ENCODE measurements at places on chromosomes 16 and 17. TPM values are rescaled to one million over a fixed set of nuclear protein-coding genes. Genes with fewer than 3 reads are reported as not detected.

DNA sequence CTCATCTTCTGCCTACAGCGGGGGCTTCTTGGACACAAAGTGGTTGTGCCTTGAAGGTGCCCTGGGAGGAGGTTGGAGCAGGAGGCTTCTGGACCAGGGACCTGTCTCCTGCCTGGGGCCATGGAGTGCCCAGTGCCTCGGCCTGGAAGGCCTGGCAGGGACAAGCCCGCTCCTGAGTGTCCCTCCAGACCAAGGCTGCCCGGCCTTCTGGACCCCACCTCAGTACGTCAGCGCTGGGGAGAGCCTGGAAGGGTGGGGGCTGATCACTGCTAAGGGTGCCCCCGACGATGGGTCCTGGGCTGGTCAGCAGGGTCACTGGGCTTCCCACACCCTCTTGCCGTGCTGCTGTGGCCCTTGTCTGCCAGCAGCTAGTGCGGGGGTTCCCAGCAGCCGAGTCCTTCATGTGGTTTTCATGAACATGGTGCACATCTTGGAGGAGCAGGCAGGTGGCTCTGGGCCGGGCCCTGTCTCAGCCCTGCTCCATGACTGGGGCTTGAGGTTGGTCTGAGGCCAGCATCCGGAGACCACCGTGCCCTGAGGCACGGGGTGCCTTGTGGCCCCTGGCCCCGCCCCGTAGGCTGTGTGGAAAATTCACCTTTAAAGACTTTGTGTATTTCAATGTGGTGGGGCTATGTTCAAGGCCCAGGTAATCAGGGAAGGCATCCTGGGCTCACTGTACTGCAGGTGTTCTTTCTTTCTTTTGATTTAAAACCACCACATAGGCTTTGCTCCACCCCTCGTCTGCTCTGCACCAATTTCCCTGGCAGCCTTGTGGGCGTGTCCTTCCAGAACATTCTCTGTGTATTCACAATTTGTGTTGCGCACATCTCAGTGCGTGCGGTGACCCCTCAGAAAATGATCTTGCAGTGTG lies 22.4 kb downstream of the MGRN1 start:
- no peak for DNase-seq

- DNase-seq, result no peak
Observed at GRCh38 chr17:36136439-36136838, 32.8 kb downstream of the CCL4 start.

DNA sequence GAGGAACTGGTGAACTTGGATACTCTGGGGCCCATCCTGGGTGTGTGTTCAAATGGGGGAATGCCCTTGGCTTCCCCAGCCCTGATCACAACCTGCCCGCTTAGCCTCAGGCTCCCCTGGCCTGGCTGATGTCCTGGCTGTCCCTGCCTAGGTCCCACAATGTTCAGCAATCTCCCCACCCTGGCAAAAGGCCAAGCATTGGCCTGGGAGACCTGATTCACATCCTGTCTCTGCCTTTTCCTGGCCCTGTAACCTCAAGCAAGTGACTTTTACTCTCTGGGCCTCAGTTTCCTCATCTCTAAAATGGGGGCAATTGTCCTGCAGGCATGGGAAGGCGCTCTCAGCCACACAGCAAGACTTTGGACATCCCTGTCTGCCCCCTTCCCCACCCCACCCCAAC lies 14.4 kb downstream of the CPNE2 start:
- DNase-seq, result peak; percentile 30

- DNase-seq, result no peak
Observed at GRCh38 chr17:57273490-57273889, 17.2 kb downstream of the MSI2 start.

- DNase-seq, result no peak
Observed at GRCh38 chr16:57607676-57608461, 20.6 kb upstream of the ADGRG1 start.

- no peak for DNase-seq
Observed at GRCh38 chr17:14604591-14605266, 303.8 kb downstream of the HS3ST3B1 start.

DNA sequence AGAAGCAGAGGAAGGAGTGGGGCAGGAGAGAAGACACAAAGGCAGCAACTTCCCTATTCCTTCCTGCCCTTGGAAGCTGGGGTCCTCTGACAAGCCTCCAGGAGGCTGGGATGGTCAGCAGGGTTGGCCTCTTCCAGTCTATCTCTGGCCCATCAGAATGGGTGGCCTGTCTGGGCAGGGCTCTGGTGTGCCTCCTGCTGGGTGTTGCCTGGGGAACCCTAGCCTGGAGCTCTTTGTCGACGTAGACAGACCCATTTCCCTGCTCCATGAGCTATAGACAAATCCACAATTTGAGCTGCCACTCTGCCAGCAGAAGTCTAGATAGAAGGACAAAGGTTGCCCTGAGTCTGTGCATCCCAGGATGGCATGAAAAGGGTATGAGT lies 11.4 kb downstream of the IGFBP4 start:
- no peak for DNase-seq

- no peak for DNase-seq
Observed at GRCh38 chr17:4827399-4827798, 5.7 kb upstream of the MINK1 start.

DNA sequence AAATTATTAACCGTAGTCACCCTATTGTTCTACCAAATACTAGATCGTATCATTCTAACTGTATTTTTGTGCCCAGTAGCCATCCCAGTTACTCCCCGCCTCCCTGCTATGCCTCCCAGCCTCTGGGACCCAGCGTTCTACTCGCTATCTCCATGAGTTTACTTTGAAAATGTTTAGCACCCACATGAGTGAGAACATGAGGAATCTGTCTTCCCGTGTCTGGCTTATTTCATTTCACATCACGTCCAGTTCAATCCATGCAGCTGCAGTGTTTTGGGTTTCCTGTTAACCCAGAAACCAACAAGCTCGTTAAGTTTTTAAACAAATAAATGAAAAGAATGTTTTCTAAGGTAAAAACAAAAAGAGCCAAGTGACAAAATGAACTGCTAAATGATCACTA lies 82.1 kb downstream of the VPS53 start:
- no peak for DNase-seq

GRCh38 chr17:5011928-5012327 lies 14.2 kb downstream of the KIF1C start:
- peak; percentile 90 for DNase-seq

GRCh38 chr16:79493911-79494310 lies 106.6 kb downstream of the MAF start:
- DNase-seq, result no peak

DNA sequence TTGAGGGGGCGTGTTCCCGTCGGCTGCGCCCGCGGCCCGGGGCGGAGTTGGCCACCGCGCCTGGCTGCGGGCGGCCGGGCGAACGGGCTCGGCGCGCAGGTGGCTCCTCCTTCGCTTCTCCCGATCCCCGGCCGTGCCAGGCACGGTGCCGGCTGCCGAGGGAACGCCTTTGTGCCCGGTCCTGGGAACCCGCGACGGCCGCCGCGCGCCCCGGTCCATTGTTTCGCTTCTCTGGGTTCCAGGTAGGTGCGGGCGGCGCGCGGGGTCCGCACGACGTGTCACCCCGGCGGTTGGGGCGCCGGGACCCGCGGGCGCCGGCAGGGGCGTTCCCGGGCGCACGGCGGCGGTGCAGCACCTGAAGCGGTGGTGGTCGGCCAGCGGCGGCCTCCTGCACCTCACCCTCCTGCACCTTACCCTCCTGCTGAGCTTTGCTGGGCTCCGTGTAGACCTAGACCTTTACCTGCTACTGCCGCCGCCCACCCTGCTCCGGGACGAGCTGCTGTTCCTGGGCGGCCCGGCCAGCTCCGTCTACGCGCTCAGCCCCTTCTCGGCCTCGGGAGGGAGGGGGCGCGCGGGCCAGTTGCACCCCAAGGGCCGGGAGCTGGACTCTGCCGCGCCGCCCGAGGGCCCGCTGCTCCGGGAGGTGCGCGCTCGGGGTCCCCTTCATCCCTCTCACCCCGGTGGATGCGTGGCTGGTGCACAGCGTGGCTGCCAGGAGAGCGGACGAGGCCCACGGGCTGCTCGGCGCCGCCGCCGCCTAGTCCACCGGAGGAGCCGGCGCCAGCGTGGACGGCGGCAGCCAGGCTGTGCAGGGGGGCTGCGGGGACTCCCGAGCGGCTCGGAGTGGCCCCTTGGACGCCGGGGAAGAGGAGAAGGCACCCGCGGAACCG lies 99.9 kb downstream of the EFCAB13 start:
- peak; percentile 13 for DNase-seq

DNA sequence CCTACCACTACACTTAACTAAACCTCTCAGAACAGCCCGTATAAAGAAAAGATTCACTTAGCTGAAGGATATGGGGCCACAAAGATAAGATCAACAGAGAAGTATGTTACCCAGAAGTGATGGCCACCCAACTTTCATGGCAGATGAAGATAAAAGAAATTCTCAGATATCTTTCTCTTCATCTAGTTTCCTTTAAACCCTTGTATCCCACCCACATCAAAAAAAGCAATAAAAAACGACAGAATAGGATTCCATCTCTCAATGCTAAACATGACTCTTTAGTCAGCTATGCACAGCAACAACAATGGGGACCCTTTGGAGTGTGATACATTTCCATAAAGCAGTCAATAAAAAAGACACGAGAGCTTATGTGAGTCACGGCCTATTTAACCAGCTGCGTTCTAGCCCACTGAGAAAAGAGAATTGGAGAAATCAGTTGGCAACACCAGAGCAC lies 86.6 kb downstream of the SNX11 start:
- DNase-seq, result peak; percentile 2

DNA sequence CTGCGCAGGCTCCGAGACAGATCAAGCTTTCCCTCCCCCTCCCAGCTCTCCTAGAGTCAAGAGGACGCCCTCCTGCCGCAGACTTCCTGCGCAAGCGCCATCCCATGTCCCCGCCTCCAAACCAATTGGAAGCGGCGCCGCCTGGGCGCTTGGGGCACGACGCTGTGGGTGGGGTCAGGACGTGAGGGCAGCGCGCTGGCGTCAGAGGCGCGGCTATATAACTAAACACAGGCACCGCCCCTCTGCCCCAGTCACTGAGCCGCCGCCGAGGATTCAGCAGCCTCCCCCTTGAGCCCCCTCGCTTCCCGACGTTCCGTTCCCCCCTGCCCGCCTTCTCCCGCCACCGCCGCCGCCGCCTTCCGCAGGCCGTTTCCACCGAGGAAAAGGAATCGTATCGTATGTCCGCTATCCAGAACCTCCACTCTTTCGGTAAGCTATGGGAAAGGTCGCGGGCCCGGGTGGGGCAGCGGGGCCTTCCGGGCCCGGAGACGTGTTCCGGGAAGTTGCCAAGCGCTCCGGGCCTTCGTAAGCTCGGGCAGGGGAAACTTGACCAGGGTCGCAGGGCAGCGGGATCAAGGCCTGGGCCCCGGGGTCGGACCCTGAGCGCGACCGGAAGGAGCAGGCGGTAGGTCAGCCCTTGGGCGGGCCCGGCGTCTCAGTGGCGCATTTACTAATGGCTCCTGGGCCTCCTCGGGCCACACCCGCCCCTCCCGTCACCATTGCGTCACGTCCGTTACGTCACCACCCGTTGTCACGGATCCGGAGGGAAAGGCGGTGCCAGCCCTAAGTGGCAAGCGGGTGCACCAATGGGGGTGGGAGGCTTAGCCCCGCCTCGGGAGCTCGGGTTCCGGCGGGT lies at the start of gene EIF1:
EIF1 (plus strand) TSS at position 245 of the 856 bp plus-strand sequence; CDS start at position 399, 154 bp downstream.
- DNase-seq, result peak; percentile 100

DNA sequence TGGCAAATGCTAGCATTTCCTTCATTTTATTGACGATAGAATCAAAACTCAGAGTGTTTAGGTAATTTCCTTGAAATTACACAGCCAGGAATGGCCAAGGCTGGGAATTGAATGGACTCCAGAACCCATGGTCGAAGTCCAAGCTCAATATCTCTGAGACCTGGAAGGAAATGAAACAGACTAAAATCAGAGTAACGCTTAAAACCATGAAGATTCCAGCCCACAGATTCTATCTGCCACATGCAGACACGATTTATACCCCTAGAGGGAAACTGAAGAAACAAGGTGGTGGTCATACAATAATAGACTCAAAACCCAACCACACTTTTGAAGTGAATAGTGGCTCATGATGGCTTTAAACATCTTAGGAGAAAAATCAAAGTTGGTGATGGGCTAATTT lies 95.6 kb downstream of the PRKCA start:
- no peak for DNase-seq

- no peak for DNase-seq
Observed at GRCh38 chr16:54475019-54475601, 188.5 kb upstream of the IRX3 start.

DNA sequence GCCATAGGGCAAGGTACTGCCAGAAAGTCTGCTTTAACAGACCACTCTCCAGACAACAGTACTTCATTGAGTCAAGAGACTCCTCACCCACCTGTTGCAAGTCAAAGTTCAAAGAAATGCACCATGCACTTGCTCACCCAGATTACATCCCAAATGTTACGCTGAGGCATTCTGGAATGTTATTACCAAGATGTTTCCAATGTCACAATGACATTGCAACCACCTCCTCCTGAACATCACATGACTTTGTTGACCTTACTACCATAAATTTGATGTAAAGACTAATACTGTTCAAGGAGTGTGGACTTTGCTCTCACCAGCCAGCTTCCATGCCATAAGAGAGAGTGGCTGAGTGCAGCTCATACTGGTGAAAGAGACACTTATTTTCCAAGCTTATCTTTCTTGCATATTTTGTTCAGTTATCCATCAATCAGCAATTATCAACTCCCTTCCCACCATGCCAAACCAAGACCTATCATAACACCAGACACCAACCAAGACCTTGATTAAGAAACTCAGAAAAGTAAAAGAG lies 58.5 kb upstream of the BCAR1 start:
- no peak for DNase-seq

- no peak for DNase-seq
Observed at GRCh38 chr17:9101356-9101755, 80.0 kb downstream of the NTN1 start.

DNA sequence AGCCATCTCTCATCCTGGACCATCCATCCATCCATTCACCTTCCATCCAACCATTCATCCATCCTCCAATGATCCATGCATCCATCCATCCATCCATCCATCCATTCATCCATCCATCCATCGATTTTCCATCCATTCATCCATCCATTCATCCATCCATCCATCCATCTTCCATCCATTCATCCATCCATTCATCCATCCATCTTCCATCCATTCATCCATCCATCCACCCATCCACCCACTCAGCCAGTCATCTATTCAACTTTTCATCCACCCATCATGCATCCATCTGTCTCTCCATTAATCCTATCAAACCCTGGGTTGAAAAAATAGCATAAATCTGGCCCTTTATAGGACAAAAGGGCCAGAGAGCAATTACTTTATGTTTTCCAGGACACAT lies 158.3 kb upstream of the WSCD1 start:
- DNase-seq, result no peak

DNA sequence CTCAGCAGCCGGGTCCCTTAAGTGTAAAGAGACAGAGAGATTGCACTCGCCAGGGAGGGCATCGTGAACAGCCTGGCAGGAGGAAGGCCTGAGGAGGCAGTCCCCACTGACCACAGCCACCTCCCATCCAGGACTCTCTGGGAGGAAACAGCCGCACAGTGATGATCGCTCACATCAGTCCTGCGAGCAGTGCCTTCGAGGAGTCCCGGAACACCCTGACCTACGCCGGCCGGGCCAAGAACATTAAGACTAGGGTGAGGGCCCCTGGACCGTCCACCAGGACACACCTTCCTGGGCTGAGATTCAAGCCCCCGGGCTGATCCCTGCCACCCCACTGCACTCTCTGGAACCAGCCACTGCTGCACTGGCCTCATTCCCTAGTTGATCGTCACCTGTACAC lies 14.0 kb downstream of the BTBD17 start:
- DNase-seq, result no peak

Gene CMTM4
- 5.4 TPM for total RNA-seq

Gene FADS6
- not detected for total RNA-seq

Gene ITGA2B
- total RNA-seq, result 0.22 TPM

Gene CD300E
- not detected for total RNA-seq

Gene HOXB7
- under 0.01 TPM for total RNA-seq

Gene MRTFB
- 4.4 TPM for total RNA-seq

Gene GAST
- not detected for total RNA-seq

Gene TBX6
- total RNA-seq, result under 0.01 TPM

Gene SYNGR3
- 0.40 TPM for total RNA-seq

Gene ABHD15
- 3.7 TPM for total RNA-seq
